Activated CD4-positive, alpha-beta memory T cell treated with anti-CD3 and anti-CD28 coated beads, Interleukin-2, amount 10 ng/mL, durations not matched to agents 7 days and 5 days (primary cell): ENCODE measurements at places on chromosomes 2 and 18. TPM values are rescaled to one million over a fixed set of nuclear protein-coding genes. Genes with fewer than 3 reads are reported as not detected.

TACR1 gene
- not detected for total RNA-seq

RUFY4 gene
- total RNA-seq, result 3.2 TPM

SCYGR4 gene
- not detected for total RNA-seq

ANKRD30B gene
- not detected for total RNA-seq

CRACDL gene
- total RNA-seq, result 0.18 TPM

ARHGAP15 gene
- total RNA-seq, result 167 TPM

CRYGD gene
- not detected for total RNA-seq

SLC4A3 gene
- total RNA-seq, result not detected

MATN3 gene
- total RNA-seq, result not detected

TRAK2 gene
- total RNA-seq, result 49.3 TPM
